ENCODE measurements at places on chromosomes 3 and 15.

DNA sequence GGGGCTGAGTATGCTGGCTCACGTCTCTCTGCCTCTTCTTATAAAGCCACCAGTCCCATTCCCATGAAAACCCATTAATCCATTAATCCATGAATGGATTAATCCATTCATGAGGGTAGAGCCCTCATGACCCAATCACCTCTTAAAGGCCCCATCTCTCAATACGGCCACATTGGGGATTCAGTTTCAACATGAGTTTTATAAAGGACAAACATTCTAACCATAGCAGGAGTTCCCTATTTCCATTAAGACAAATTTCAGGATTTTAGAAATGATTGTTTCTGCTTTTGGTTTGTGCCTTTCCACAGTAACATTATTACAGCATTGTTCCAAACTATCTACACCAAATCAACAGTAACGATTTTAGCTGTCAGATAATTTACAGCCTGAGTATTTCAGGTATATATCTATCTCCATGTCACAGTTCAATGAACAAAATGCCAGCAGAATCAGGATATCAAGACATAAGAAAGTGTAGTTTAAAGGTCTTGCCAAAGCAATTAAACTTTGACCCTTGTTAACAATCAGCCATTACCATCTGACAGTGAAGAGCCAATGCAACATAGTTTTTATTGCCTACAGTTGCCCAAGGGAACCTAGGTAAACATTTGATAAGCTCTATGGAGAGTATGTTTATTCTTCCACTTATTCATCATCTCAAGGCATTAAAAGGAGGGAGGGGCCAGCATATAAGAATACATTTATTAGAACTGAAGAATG is 3.8 kb downstream of the TSPAN3 start:
- DNase-seq = no peak

GRCh38 chr15:86892774-86893449 is 813.2 kb downstream of the AGBL1 start:
- no peak for DNase-seq

- no peak for DNase-seq
These were observed 51.4 kb upstream of the IQSEC1 start for GRCh38 chr3:13124631-13125030.

DNA sequence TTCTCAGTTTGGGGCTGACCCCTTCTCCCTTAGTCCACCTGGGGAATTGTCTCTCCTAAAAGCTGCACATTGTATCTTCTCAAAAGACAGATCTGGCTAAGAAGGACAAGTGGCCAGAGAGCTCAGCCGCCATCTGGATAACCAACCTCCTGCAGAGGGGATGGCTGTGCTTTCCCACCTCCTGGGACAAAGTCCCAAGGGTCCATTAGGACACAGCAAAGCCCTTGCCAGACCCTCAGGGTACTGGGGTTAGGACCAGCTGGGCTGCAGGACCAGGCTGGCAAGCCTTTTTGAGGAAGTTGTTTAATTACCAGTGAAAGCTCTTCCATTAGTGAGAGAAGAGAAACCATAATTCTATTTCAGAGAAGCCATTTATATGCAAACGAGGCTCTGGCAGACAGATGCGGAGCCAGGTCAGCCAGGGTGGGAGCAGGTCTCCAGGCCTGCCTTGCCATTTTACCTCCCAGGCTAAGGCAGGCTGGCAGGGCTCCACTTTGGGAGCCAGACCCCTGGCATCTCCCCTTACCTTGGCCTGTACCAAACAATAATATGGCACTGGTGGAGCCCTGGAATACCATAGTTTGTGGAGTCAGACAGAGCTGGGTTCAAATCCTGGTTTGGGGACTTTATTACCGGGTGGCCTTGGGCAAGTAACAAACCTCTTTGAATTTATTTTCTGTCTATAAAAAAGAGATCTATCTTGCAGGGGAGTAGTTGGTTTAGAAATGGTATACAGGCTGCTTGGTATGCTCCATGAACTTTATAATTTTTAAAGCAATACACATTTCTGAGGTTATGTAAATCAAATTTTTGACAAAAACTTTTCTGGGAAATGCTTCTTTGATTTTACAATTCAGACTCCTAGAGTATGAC is 17.9 kb downstream of the SHF start:
- DNase-seq = no peak

DNA sequence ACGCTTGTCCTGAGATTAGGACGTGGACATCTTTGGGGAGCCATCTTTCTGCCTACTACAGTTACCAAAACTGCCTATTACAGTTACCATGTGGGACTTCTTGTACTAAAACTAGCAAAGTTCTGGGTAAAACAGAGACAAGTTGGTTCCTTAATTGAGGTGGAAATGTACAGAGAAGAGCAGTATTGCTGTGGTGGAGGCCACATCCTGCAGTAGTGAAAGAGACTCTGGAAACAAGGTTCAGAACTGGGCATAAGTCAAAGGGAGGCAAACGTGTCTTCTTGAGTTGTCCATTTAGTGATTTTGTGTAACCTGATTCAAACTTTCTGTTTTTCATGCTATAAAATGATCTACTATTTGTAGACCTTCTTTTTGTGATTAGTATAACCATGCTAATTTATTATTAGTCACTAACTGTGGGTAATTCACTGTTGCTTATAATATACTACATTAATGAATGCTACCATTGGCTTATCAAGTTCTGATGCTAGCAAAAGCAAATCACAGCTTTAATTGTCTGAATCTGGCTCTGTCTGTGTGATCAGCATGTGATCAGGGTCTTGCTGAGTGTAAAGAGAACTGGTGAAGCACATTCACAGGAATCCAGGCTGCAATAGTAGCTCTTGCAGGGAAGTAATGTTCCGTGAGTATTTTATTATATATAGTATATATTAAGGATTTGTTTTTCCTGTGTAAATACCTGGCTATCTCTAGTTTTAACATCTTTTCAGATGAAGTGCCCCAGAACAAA is 207.9 kb upstream of the GAP43 start:
- DNase-seq = no peak

DNA sequence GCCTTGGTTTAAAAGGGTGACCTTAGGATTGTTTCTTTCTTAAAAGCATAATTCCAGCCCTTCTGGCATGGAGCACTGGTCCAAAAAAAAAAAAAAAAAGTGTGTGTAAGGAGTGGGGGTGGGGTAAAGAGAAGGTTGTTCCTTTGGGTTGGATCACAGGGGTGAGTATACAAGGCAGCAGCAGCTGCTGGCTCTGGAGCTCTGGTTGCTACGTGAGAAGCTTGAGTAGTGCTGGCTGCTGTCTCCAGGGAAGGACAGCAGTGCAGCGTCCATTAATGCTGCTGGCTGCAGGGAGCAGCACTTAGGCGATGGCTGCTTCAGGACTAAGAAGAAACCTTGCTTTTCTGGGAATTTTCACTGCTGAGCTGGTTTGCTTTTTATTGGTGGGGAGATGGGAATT is 2.3 kb downstream of the SETD5 start:
- DNase-seq = peak; percentile 54

Data from breast epithelium (tissue), 4 donors.